Activated effector memory CD4-positive, alpha-beta T cell treated with anti-CD3 and anti-CD28 coated beads, Interleukin-2, amount 50 U/mL, for 16 hours (primary cell): ENCODE measurements at places on chromosomes 6 and 20.

DNA sequence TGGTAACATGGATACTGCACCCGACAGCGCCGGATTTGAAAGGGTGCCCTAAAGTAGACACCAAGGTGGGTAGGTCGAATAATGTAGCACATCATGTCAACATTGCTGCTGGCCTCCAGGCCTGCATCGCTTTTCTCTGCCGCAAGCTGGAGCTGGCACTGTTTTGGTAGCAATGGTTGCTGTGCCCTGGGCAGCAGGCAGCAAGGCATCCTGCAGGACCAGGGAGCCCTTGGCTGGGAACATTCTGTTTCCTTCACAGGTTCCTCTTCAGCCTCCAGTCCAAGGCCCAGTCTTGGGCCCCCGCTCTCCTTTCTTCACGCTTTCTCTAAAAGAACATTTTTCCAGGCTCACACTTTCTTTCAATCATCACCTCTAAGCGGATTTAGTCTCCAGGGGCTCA is 365.8 kb upstream of the JARID2 start:
- no peak for DNase-seq

GRCh38 chr6:107337191-107337741 is 122.1 kb downstream of the PDSS2 start:
- DNase-seq: no peak

- DNase-seq: no peak
Measured at GRCh38 chr20:62825986-62826645, 9.3 kb downstream of the COL9A3 start.

DNA sequence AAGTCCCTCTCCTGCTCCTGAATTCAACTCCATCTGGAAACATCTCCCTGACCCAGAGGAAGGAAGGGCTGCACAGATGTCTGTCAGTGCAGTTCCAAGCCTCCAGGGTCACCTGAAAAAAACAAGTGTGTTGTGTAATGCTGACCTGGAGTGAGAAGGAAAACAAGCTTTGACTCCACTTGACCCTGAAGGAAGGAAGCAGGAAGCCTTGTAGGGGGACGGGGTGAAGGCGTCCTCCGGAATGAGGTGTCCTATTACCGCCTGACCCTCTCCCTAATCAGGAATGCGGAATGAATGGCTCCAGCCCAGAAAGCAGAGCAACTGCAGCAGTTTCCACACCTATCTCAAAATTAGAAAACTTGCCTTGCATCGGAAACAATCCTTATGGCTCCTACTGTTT is 13.9 kb upstream of the ADGRF5 start:
- DNase-seq: no peak

GRCh38 chr6:69768664-69769063 is 28.1 kb downstream of the LMBRD1 start:
- DNase-seq: no peak

GRCh38 chr6:68235326-68235784 is 399.7 kb upstream of the ADGRB3 start:
- DNase-seq: no peak

- DNase-seq: no peak
Measured at GRCh38 chr6:43838276-43839036, 68.4 kb downstream of the VEGFA start.

GRCh38 chr6:112571488-112572270 is 224.5 kb downstream of the RFPL4B start:
- no peak for DNase-seq

DNA sequence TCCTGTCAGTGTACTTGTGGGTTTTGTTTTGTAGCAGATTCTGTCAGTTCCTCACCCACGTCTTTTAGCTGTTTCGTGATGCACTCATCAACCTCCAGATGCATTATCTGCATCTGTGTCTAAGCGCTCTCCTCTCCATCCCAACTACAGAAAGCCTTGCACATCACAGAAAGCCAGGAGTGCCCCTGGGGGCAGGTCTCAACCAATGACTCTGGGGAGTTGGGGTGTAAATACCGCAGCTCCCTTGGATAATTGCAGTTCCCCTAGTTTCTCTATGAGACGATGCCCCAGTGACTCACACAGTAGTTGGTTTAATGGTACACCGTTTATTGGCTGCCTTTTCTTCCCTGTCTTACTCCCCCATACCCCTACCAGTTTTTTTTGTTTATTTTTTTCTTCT is 158.1 kb downstream of the SOX4 start:
- DNase-seq: no peak

DNA sequence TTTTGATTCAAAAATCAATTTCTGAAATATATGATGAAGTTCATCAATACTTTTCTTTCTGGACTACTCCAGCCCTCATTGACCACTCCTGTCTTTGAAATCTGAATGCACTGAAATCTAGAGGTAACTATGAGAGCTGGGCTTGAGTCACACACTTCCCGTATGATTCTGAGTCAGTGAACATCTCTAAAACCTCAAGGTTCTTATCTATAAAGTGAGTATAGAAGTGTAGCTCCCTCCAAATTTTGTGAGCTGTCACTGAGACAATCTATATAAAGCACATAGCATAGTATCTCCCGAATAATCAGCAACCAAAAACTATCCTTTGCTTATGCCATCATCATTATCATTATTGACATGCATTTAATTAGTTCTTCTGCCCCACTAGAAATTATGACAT is 182.4 kb downstream of the TSHZ2 start:
- no peak for DNase-seq

GRCh38 chr6:13461805-13462204 is 25.6 kb downstream of the GFOD1 start:
- no peak for DNase-seq

- no peak for DNase-seq
Measured at GRCh38 chr6:119620846-119621555, 271.4 kb upstream of the MAN1A1 start.

GRCh38 chr6:144804246-144804790 is 519.2 kb downstream of the UTRN start:
- no peak for DNase-seq
